Dermis microvascular lymphatic vessel endothelial cell (primary cell): ENCODE measurements at places on chromosomes 7 and 10. TPM values are rescaled to one million over a fixed set of nuclear protein-coding genes. Genes with fewer than 3 reads are reported as not detected.

GRCh38 chr7:91310830-91311460 lies 46.7 kb downstream of the FZD1 start:
- DNase-seq: no peak

DNA sequence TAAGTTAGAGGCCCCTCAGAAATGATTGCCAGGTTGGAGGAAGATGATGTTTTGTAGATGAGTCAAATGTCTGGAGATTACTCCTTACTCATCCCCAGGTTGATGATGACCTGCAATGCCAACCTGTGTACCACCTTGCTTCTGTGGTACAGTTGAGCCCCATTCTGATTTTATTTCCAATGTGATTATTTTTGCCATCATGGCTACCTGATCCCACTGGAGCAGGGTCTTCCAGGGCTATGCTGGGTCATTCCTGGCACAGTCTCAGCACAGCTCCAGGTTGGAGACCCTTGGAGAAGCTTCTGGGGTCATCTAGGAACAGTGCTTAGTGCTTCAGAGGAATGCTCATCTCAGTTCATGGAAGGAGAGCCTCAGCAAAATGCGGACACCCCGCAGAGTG lies 34.3 kb downstream of the LRRC18 start:
- DNase-seq: no peak

DNA sequence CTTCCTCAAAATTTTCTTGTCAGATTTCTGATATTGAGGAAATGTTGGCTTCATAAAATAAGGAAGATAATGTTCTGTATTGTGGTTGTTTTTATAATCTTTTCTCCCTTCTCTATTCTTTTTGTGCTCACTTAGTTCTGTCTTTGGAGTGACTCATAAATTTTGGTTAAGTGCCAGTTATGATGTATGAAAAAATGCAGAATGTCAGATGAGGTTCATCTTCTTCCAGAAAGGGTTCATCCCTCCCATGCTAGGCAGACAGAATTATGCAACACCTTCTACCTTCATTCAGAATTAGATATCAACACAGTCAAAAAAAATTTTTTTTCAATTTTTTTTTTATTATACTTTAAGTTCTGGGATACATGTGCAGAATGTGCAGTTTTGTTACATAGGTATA lies 36.6 kb upstream of the CYP2C19 start:
- no peak for DNase-seq

GRCh38 chr7:133207687-133208086 lies 45.2 kb upstream of the EXOC4 start:
- no peak for DNase-seq

GRCh38 chr7:3986927-3987326 lies 685.9 kb downstream of the SDK1 start:
- DNase-seq: no peak

GRCh38 chr7:73682745-73683055 lies 553 bp downstream of the DNAJC30 start:
- DNase-seq: no peak

DNA sequence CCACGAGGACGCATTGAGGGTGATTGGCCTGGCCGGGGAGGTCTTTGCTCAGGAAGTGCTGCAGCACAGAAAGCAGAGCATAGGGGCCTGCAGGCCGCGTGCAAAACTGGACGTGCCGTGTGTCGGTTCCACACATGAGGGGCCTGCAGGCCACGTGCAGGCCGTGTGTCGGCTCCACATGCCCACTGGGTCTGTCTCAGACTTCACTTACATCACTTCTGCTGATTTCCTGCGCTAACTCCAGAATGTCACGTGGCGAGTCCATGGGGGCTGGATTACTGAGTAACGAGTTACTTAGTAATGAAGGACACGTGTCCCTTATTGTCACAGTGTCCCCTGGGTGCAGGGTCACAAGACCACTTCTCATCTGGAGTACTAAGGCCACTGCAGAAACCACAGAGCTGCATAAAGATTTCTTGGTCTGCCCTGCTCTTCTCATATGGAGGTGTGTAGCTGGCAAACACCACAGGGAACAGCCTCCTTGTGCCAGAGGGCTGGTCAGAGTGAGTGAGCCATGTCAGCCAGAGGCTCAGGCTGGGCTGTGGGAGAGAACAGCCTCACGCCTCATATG lies 60.8 kb downstream of the GDI2 start:
- DNase-seq: no peak

GRCh38 chr7:5210751-5211338 lies 20.8 kb downstream of the WIPI2 start:
- DNase-seq: no peak

DNA sequence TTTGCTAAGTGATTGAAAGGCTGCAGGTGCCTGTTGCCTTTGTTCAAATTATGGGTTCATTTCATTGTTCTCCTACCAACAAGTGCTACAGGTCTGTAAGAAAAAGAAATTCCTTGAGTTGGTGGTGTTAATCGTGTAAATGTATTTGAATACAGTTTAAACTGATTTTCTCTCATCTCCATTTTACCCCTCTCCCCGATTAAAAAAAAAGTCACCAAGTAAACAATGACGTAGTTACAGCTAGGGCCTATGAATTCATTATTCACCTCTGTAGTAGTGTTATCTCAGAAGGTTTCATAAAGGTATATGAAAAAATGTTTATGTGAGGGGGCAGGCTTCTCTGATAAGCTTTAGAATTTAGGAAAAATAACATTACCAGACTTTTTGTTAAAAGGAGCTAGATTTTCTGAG lies 1.1 kb downstream of the REEP3 start:
- peak; percentile 51 for DNase-seq

DNA sequence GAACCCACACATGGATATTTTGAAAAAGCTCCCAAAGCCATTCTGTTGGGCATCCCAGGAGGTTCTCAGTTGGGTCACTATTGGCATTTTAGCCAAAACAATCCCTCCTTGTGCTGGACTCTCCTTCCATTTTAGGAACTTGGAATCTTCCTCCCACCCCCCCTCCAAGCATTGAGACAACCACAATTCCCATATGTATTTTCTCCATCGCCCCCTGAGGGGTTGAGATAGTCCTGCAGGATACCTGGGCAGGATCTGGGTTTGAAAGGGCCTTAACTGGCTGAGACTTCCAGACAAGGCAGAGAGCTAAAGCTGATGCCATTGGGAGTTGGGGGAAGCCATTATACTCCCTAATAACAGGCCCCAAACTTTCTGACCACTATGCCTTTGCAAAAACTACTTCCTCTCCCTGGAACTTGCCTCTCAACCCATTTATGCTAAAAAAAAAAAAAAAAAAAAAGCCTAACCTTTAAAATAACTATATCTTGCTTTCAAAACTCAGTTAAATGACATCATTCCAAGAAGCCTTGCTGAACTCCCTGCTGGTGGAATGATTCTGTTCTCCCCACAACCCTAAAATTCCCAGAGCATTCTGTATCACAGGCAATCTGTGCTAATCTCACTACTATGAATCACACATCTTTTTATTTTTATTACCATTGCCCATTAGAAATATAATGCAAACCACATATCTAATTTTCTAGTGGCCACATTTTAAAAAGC lies 77.5 kb upstream of the PDE1C start:
- DNase-seq: no peak

GRCh38 chr7:48040944-48041652 lies 5.8 kb downstream of the C7orf57 start:
- DNase-seq: no peak

DNA sequence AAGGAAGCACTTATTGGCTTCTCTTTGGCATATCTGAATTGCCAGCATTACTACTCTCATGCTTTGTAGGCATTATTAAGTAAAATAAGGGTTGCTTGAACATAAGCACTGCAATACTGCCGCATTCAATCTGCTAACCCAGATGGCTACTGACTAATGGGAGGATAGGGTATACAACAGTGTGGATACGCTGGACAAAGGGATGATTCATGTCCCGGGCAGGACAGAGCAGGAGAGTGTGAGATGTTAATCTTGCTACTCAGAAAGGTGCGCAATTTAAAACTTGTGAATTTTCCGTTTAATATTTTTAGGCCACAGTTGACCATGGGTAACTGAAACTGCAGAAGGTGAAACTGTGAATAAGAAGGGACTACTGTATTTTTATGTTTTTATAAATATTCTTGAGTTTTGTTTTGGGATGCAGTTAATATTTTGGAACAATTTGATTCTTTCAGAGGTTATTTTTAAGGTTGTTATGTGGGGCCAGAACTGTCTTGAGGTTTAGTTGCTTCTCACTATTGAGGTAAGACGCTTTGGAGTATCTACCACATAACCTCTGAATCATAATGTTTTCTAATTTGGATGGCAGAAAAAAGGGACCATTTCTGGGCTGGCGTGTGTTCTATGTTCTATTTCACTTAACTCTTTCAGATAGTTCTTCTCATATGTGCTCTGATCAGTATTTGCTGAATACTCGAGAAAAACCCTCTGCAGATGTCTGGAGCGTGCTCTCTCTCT lies 75.7 kb upstream of the SYPL1 start:
- peak; percentile 20 for DNase-seq

DNA sequence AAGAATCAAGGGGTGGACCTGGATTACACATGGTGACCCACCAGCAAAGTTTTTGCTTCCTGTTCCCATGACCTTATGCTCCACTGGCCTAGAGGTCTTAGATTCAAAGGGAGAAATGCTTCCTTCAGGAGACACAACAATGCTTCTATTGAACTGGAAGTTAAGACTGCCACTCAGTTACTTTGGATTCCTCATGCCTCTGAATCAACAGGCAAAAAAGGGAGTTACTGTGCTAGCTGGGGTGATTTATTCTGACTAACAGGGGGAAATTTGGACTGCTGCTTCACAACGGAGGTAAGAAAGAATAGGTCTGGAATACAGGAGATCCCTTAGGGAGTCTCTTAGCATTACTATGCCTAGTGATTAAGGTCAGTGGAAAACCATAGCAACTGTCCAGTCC lies 10.3 kb downstream of the TMEM229A start:
- no peak for DNase-seq

- no peak for DNase-seq
These were observed 213.2 kb upstream of the HPS1 start for GRCh38 chr10:98659951-98660350.

TAS2R5 gene
- 0.26 and 0.51 TPM in 2 replicates for total RNA-seq

OPN1SW gene
- total RNA-seq: not detected in 2 replicates

ACBD7 gene
- total RNA-seq: 0.89 and 3.1 TPM in 2 replicates

PKD2L1 gene
- total RNA-seq: not detected in 2 replicates

A1CF gene
- total RNA-seq: not detected in 2 replicates

OR13A1 gene
- total RNA-seq: not detected in 2 replicates

UNCX gene
- total RNA-seq: not detected in 2 replicates

ATOH7 gene
- not detected in 2 replicates for total RNA-seq

NANOS1 gene
- total RNA-seq: 0.13 and 0.76 TPM in 2 replicates

FAM25C gene
- total RNA-seq: not detected in 2 replicates
